ENCODE measurements at places on chromosomes 13 and 19.

- no peak for DNase-seq
Observed at GRCh38 chr13:109144693-109145437, 515.5 kb downstream of the MYO16 start.

DNA sequence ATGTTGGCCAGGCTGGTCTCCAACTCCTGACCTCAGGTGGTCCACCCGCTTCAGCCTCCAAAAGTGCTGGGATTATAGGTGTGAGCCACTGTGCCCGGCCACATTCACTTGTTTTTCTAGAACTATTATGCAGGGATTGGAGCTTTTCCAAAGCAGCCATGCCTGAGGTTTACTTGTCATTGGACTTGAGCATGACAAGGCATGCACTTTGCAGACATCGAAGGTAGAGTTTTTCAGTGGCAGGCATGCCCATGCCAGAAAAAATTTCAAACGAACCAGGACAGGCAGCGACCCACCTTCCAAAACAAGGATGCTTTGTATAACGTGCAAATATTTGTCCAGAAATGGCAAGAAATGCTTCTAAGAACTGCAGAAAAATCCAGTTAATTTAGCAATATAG, 17.7 kb downstream of the PNMA8A start:
- no peak for DNase-seq

GRCh38 chr19:46065486-46066071, 24.8 kb upstream of the IGFL4 start:
- no peak for DNase-seq

- no peak for DNase-seq
Observed at GRCh38 chr19:40273469-40274360, 11.4 kb downstream of the AKT2 start.

DNA sequence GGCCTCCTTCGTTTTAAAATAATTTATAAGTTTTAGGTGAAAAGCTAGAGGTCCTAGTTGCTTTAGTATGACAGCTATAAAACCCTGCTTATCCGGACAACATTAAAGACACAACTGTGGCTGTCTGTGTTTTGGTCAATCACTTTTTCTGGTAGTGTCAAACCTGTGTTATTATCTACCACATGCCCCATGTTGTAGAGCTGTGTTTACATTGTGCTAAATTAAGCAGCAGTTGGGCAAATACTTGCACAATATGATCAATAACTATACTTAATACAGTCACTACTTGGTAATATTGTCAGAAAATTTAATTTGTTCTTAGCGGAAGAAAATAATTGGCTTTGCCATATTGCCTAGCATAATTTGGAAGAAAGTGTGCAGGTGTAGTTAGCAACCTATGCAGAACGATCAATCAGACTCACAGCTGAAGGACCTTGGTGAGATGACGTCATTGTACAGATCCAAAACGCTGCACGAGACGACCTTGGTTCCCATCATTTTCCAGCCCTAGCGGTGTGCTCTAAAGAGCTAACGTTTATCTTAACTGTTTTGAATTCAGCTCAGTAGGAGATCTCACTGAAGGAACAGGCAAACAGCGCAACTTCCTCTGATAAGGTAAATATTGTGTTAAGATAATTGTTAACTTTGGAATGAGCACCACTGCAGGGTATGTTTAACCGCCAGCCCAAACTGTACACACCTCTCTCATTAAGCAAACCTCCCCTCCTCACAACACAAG, 476.6 kb downstream of the IRS2 start:
- no peak for DNase-seq

GRCh38 chr13:31773538-31773937, 34.2 kb downstream of the RXFP2 start:
- no peak for DNase-seq

- DNase-seq, result no peak
Observed at GRCh38 chr19:20912973-20913372, 10.1 kb upstream of the ZNF85 start.

- DNase-seq, result no peak
Observed at GRCh38 chr19:12872941-12873890, 8.0 kb downstream of the DNASE2 start.

GRCh38 chr19:47113850-47114651, 475 bp upstream of the ZC3H4 start:
- DNase-seq, result no peak
